LHCN-M2 (cell line): ENCODE measurements at places on chromosomes 2 and 18. TPM values are rescaled to one million over a fixed set of nuclear protein-coding genes. Genes with fewer than 3 reads are reported as not detected.

The PROC gene
- not detected in 2 replicates for total RNA-seq

The IHH gene
- not detected in 2 replicates for total RNA-seq

The EML6 gene
- 0.32 and 0.34 TPM in 2 replicates for total RNA-seq

The REG3G gene
- total RNA-seq = not detected in 2 replicates

The CCDC85A gene
- 0.57 and 1.9 TPM in 2 replicates for total RNA-seq

The HRH4 gene
- 0.13 TPM in 1 of 2 replicates, not detected in the other for total RNA-seq

The SNRNP27 gene
- 88.6 and 93.7 TPM in 2 replicates for total RNA-seq

The RAX gene
- total RNA-seq = not detected in 2 replicates

The GKN1 gene
- not detected in 2 replicates for total RNA-seq

The ANKRD30BL gene
- not detected in 2 replicates for total RNA-seq

The VWA3B gene
- not detected in 2 replicates for total RNA-seq

The TNS1 gene
- total RNA-seq = 47.8 and 53.4 TPM in 2 replicates

The NCKAP5 gene
- 0.40 and 0.58 TPM in 2 replicates for total RNA-seq

The ADCY3 gene
- 23.3 and 24.7 TPM in 2 replicates for total RNA-seq

The C18orf54 gene
- total RNA-seq = 7.6 and 11.1 TPM in 2 replicates

The SLC30A3 gene
- total RNA-seq = 0.63 TPM in 1 of 2 replicates, not detected in the other

The C2orf66 gene
- 0.32 TPM in 1 of 2 replicates, not detected in the other for total RNA-seq

The REG3A gene
- total RNA-seq = not detected in 2 replicates

The MYOM1 gene
- under 0.01 and 0.06 TPM in 2 replicates for total RNA-seq

The FER1L5 gene
- total RNA-seq = not detected in 2 replicates

The OSR1 gene
- 8.6 and 13.1 TPM in 2 replicates for total RNA-seq

The CDK5R2 gene
- 0.17 and 0.38 TPM in 2 replicates for total RNA-seq

The SP110 gene
- 12.6 and 20.8 TPM in 2 replicates for total RNA-seq

The EIF2AK3 gene
- total RNA-seq = 10.3 and 11.1 TPM in 2 replicates

The CFAP65 gene
- total RNA-seq = under 0.01 TPM in 1 of 2 replicates, not detected in the other

The SETBP1 gene
- 0.77 and 1.6 TPM in 2 replicates for total RNA-seq

The METTL4 gene
- total RNA-seq = 10.2 and 10.3 TPM in 2 replicates

The CTAGE1 gene
- not detected in 2 replicates for total RNA-seq

The DCDC2C gene
- not detected in 2 replicates for total RNA-seq

The UGT1A10 gene
- not detected in 2 replicates for total RNA-seq

The MSTN gene
- 6.8 and 11.0 TPM in 2 replicates for total RNA-seq

The ICA1L gene
- total RNA-seq = 2.9 and 6.0 TPM in 2 replicates

The PARD3B gene
- total RNA-seq = 2.8 and 4.0 TPM in 2 replicates

The MC4R gene
- total RNA-seq = not detected in 2 replicates

The LIPT1 gene
- total RNA-seq = 5.2 and 7.1 TPM in 2 replicates

The PRSS56 gene
- total RNA-seq = 0.40 and 0.71 TPM in 2 replicates

The NGEF gene
- total RNA-seq = 0.26 and 0.34 TPM in 2 replicates

The ESPNL gene
- 9.7 and 14.2 TPM in 2 replicates for total RNA-seq

The COBLL1 gene
- 2.0 and 4.0 TPM in 2 replicates for total RNA-seq

The SCYGR4 gene
- not detected in 2 replicates for total RNA-seq

The TBR1 gene
- not detected in 2 replicates for total RNA-seq

The SERPINB12 gene
- total RNA-seq = 0.29 TPM in 1 of 2 replicates, not detected in the other

The CIAO1 gene
- 110 and 112 TPM in 2 replicates for total RNA-seq

The DYSF gene
- 44.2 and 59.5 TPM in 2 replicates for total RNA-seq

The KLHL41 gene
- 32.3 and 91.1 TPM in 2 replicates for total RNA-seq

The AGXT gene
- total RNA-seq = not detected in 2 replicates

The CXCR1 gene
- not detected in 2 replicates for total RNA-seq

The ERICH2 gene
- total RNA-seq = not detected in 2 replicates

The TRAK2 gene
- total RNA-seq = 47.8 and 73.9 TPM in 2 replicates

The TMSB10 gene
- total RNA-seq = 8,362 and 12,675 TPM in 2 replicates

The TRPM8 gene
- total RNA-seq = 0.80 and 0.90 TPM in 2 replicates

The SIX3 gene
- not detected in 2 replicates for total RNA-seq
